ENCODE measurements at places on chromosomes 2 and 18.

- DNase-seq, result no peak
Observed at GRCh38 chr2:119480184-119480583, 44.1 kb downstream of the SCTR start.

DNA sequence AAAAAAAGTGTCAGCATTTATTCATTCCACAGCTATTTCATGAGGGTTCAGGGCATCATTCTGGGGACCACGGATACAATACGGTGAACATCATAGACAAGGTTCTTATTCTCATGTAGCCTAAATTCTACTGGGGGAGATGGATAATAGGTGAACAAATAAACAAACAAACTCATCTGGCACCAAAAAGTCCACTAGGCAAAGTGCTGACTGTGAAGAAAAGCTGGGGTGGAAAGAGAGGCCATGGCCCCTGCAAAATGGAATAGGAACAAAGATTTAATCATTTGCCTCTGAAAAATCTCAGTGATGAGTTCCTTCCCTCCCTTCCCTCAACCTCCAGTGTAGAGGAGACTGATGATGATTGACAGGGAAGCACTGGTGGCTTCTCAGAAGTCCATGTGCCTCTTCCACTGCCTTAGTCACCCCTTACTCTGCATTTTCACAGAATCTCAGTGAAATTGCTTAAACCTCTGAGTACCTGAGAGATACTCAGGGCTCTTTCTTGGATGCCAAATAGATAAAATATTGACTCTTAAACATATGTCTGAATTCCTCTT, 69.3 kb upstream of the IL1R1 start:
- DNase-seq, result no peak

- no peak for DNase-seq
Observed at GRCh38 chr2:105076121-105076520, 38.3 kb downstream of the MRPS9 start.

GRCh38 chr2:21021430-21021829, 22.4 kb downstream of the APOB start:
- no peak for DNase-seq

DNA sequence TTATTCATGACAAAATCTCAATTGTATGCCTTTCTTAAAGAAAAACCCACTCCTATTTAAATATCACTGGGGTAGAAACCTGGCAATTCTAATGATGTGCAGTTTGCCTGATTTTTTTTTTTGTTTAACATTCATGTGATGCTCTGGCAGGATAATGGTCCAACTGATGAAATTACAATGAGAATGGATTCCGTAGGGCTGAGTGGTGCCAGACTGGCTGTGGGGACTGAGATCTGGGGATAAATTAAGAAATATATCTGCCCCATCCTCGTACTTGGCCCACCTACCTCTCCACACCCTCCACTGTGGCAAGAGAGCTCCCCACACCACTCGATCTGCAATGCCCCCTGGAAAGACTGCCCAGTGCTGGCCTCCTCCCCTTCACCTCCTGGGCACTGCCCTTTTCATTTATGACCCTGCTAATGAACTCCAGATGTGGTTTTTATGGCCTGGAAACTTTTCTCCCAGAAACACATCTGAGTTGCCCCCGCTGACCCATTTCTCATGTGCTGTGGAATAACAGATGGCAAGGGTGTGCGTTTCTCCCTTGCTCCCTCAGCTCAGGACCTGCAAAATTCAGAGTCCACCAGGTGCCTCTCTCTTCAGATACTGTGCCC, 33.0 kb upstream of the RPL37A start:
- DNase-seq, result no peak

- DNase-seq, result no peak
Observed at GRCh38 chr18:77042583-77042982, 90.0 kb downstream of the MBP start.

- DNase-seq, result no peak
Observed at GRCh38 chr2:179745635-179746256, 115.7 kb downstream of the ZNF385B start.

- no peak for DNase-seq
Observed at GRCh38 chr18:49697757-49698524, 115.4 kb downstream of the ACAA2 start.

DNA sequence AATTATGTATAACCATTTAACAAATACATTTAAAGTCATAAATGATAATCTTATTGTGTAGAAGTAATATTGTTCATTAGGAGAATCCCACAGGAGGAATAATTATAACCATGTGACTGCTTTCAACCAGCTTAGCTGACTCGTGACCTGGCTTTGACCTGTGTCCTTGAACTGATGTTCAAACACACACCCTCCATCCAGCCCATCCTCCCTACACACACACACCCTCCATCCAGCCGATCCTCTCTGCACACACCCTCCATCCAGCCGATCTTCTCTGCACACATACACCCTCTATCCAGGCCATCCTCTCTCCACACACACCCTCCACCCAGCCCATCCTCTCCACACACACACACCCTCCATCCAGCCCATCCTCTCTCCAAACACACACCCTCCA, 83.5 kb downstream of the EIPR1 start:
- DNase-seq, result no peak

DNA sequence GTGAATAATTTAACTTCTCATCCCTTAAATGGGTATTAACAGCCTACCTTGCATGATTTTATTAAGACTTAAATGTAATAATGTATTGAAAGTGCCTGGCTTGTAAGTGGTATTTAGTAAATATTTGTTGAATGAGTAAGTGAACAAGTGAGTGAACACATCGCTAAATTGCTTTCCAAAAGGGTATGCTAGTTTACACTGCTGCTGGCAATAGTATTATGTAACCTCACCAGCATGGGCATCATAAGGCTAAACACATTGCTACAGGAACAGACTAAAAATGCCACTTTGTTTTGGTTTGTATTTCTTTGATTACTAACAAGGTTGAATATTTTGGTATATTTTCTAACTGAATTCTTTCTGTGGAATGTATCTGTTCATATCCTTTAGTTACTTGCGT, 9.8 kb downstream of the WDR43 start:
- no peak for DNase-seq

DNA sequence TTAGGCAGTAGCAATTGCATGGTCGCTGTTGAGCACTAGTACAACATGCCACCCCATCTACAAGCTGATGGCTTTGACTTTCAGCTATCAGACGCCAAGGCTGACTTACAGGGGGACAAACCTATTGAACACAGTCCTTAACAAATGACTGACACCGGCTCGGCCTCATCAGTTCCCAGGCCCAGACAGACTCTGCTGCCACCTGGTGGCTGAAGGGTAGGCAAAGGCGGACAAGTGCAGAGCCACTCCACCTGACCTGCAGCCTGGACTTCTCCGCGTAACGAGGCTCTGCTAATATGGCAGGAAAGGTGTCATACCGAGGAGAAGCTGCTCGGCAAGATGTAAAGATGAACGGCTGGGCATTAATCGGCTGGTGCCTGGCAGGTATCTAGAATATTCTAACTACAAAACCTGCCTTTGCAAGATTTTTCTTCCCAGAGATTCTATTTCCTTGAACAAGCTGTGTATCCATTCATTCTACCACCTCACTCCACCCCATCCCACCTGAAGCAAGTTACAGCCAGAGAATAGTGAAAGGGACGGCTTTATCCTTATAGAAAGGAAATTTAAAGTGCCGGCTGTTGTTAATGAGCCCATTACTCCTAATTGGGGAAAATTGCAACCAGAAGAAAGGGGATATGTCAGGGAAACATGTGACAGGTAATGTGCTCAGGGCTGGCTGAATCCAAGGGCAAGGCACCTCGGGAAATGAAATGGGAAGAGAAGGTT, 67.4 kb downstream of the STEAP3 start:
- DNase-seq, result peak; percentile 26

GRCh38 chr18:29160170-29160569, 983.2 kb upstream of the CDH2 start:
- no peak for DNase-seq

- DNase-seq, result no peak
Observed at GRCh38 chr2:45607701-45608100, 3.4 kb downstream of the SRBD1 start.

DNA sequence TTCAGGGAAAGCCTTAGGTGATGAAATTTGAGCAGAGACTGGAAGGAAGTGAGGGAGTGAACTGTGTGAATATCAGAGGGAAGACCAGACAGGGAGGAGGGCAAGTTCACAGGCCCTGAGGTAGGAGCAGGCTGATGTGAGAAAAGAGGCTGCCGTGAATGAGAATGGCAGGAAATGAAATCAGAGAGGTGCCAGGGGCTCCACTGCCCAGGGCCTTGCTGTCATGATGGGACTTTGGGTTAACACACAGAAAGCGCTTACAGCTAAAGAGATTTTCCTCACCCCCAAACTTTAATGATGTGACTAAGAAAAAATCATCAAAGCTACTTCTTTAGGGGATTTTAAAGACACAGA, 53.8 kb downstream of the MARCHF4 start:
- no peak for DNase-seq

GRCh38 chr2:156625360-156626170, 189.4 kb downstream of the GPD2 start:
- DNase-seq, result no peak

DNA sequence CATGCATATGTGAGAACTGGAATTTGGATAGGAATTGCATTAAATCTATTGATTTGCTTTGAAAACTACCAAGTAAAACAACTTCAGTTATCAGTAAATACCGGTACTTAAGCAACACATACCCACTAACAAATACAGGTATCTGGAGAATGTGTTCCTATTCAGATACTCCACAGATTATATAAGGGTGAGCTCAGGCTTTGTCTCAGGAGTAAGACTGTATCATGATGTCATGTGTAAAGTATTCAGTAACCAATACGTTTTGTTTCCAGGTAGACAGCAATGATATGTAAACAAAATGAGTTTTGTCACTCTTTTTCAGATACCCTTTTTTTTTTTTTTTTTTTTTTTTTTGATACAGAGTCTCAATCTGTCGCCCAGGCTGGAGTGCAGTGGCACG, 74.8 kb downstream of the DSC3 start:
- no peak for DNase-seq

DNA sequence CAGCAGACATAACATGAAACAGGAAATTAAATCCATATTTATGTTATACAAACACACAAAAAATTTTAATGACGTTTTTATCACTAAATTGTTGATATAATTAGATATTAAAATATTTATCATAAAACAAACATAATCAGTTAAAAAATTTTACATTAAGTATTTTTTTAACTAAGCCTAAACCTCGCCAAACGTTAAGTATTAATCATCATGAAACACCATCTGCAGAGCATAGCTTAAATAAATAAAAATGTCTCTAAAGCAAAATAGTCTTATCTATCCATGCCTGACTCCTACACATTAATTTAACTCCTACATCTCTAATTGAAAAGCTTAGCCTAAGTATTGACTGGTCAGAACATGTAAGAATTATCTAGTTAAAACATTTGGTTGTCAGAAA, 271.6 kb upstream of the RND3 start:
- no peak for DNase-seq

- no peak for DNase-seq
Observed at GRCh38 chr2:238667008-238667407, 180.9 kb upstream of the TWIST2 start.

GRCh38 chr2:222952204-222952603, 91.4 kb downstream of the ACSL3 start:
- DNase-seq, result no peak

GRCh38 chr2:75894170-75894569, 183.5 kb upstream of the GCFC2 start:
- DNase-seq, result no peak

- DNase-seq, result no peak
Observed at GRCh38 chr2:201852878-201853415, 46.6 kb downstream of the CDK15 start.

DNA sequence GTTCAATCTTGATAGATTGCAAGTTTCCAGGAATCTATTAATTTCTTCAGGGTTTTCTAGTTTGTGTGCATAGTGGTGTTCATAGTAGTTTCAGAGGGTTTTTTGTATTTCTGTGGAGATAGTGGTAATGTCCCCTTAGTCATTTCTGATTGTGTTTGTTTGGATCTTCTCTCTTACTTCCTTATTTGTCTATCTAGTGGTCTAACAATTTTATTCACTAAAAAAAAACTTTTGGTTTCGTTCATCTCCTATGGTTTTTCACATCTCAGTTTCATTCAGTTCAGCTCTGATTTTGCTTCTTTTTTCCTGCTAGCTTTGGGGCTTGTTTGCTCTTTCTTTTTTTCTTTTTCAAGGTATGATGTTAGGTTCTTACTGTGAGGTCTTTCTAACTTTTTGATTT, 94.5 kb downstream of the SNTG2 start:
- no peak for DNase-seq

DNA sequence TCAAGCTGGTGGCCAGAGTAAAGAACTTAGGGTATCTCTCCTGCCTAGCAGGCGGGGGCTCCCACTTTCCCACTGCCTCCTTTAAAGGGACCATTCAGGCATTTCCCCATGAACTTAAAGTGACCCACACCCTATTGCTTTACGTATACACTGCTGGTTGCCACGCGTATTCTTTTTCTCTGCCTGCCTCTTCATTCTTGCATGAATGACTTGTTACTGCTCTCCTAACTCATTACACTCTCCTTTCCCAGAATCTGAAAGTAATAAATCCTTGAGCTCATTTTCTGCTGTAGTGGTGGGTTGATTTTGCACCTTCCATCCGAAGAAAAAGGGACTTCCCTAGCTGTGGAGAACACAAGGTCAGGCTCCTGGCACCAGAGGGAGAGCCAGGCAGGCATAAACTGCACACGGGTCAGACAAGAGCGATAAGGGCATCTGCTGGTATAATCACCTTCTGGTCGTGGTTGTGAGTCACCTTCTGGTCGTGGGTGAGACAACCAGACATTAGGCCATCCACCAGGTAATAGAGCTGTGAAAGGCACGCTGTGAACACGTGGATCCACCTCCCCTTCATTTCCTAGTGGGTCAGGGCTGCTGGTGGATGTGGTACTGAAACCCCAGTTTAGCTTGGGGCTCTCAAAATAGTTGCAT, 950.3 kb downstream of the SOCS6 start:
- no peak for DNase-seq

- DNase-seq, result no peak
Observed at GRCh38 chr2:86027196-86027921, 78.3 kb downstream of the POLR1A start.

DNA sequence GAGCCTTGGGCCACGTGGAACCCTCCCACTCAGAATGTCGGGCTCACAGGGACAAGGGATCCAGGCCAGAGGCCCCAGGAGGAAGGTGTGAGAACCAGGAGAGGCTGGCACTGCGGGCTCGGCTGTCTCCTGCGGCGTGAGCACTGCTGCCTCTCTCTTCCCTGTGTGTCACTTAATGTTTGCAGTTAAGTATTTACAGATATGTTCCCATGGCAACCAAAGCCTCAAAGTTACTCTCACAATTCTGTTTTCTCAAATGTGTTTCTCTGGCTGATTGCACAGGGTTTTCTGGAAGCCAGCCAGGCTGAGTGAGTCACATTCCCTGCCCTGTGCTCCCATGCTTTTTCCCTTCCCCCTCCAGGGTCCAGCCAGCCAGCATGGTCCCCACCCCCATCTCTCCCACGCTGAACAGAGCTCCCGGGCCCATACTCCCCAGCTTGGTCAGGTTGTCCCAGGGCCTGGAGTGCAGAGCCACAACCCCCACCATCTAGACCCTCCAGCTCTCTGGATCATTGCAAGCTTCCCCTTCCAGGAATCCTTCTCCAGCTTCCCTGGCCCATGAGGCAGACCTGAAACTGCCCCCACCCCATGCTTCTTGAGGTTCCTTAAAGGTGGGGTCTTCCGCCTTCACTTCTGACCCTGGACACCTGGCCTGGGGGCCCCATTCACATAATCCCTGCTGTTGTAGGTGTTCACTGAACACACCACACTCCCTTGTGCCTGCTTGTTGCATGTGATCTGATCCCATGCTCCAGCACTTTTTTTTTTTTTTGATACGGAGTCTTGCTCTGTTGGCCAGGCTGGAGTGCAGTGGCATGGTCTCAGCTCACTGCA, 265.9 kb downstream of the CELF4 start:
- no peak for DNase-seq

Measured in stimulated activated CD8-positive, alpha-beta memory T cell treated with anti-CD3 and anti-CD28 coated beads, Interleukin-15, amount 100 ng/mL, for 24 hours (primary cell).